ENCODE measurements at places on chromosomes 7 and 10.
A peak's percentile ranks its signal among the peaks of the same experiment; 100 is the strongest.

DNA sequence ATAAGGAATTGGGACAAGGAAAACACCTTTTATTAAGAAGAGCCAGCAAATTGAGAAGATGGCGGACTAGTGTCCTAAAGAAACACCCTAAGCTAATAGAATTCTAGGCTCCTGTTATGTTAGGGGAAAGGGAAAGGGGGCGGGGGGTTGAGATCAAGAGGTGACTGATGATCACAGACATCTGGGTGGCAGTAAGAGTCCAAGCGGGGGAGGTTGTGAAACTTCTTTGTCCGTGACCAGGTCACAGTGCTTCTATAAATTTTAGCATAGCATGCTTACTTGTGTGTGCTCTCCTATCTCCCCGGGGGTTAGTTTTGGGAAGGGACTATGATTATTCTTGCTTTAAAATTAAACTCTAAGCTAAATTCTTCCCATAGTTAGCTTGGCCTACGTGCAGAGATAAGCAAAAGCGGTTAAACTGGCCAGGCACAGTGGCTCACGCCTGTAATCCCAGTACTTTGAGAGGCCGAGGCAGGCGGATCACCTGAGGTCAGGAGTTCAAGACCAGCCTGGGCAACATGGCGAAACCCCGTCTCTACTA is 262.1 kb downstream of the SKIDA1 start:
- DNase-seq = no peak

GRCh38 chr7:112981966-112982365 is 104.7 kb downstream of the GPR85 start:
- DNase-seq = no peak

DNA sequence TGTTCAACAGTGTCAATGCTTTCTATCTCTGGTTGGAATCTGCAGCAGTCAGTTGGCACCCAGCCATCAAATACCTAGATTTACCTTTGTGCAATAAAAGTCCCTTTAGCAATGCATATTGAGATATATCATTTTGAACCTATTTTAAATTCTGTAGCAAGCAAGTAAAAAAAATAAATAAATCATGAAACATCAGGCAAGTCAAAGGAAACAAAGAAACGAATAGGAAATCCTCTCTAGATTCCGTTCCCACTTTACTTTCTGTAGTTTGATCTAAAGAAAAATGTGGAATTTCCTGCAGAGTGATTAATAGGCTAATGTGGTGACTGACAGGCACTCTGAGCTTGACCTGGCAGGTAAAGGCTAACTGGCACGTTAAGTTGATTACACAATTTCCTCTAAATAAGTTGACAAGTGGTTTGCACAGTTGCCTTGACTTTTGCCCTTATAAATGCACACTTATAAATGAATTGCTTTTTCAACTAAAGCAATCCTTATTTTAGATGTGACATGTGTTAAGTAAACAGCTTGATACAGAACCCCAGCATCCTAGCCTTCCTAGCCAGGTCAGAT is 208.1 kb upstream of the TCF7L2 start:
- no peak for DNase-seq

DNA sequence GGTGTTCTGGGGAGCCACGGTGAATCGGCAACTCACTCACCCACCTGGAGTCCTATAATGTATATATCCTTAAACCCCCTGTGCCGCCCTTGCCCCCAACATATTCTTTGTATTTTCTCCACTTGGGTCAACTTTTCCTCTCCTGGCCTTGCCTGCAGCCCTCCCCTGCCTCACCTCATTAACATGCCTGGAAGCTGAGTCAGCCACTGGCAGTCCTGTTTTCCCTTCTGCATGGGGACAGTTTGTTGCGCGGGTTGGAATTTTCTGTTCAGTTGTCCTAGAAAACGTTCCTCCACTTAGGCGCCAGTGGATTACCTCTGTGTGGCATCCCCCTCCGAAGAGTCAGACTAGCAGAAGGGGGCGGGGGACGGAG is 97.4 kb downstream of the C10orf105 start:
- no peak for DNase-seq

GRCh38 chr7:50477640-50478039 is 27.5 kb upstream of the FIGNL1 start:
- DNase-seq = no peak

DNA sequence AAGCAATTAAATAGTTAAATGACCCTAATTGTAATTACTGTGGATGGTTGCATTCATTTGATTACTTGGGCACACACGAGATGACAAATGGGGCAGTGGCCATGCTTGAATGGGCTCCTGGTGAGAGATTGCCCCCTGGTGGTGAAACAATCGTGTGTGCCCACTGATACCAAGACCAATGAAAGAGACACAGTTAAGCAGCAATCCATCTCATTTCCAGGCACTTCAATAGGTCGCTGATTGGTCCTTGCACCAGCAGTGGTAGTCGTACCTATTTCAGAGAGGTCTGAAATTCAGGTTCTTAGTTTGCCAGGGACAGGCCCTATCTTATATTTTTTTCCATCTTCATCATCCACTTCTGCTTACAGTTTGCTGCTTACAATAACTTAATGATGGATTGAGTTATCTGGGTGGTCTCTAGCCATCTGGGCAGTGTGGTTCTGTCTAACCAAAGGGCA is 8.3 kb downstream of the PCBD1 start:
- peak; percentile 44 for DNase-seq

DNA sequence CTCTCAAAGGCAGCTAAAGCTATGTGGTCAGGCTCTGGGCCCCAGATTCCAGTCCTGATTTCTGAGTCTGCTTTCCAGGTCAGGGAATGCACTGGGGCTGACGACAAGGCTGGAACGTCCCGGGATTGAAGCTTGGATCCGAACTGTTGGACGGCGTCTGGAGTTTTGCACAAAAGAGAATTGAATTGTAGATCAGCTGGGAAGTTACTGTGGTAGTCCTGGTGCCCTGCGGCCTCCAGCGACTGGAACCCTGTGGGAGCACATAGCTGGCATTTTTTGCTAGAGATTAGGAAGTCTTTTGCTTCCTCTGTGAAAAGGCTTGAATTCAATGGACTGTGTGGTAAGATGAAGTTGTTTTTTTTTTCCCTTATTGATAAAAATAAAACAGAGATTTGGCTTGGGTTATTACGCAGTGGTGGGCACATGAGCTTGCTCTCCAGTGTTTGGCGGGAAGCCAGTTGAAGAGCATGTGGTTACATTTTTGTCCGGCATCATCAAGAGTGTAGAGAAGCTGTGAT is at the start of gene HK1:
Gene HK1, plus strand, starts transcription at position 51 of the 518 bp plus-strand sequence.
- DNase-seq = no peak

DNA sequence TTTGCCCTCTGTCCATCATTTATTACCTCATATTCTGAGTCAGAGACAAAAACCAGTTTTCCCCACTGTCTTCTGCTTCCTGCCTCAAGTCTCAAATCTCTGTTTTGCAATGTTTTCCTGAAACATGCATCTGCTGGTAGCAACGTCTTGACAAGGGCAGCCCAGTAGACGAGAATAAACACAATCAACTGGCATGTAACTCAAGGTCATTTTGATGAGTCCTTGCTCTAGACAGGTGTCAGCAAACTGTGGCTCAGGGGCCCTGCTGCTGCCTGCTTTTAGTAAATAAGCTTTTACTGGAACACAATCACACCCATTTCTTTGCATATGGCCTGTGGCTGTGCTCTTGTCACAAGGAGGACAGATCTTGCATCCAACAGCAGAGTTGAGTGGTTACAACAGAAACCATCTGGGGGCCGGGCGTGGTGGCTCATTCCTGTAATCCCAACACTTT is 59.8 kb downstream of the ITIH5 start:
- DNase-seq = no peak

GRCh38 chr10:22338931-22339330 is 6.4 kb upstream of the SPAG6 start:
- no peak for DNase-seq

GRCh38 chr7:66905689-66906088 is 15.3 kb upstream of the TMEM248 start:
- DNase-seq = no peak

DNA sequence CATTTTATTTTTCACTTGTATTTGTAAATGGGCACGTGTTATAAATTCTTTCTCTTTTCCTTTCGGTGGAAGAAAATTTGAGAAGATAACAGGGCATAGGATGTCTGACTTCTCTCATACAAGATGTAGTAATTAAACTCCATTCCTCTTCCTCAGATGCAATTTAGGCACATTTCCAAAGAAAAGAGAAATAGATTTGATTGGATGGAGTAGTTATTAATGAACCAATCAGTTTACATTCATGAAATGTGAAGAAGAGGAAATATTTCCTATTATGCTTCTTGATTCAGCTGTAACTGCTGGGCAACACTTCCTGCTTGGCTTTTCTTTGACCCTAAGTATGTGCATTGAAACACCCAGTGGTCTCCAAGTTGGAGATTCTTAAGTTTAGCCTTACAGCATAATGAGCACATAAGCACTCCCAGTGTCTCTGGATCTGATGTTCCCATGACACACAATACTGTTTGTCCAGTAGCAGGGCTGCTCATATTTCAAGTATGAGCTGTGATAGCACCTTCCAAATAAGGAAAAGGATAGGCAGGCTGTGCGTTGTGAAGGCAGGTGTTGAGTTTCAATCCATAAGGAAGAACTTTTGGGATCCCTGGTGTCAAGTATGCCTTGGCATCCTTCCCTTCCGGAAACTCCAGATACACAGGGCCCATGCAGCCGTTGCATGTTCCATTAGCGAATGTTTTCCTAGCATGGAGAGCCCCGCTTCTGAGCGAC is 33.4 kb upstream of the COBL start:
- DNase-seq = no peak

DNA sequence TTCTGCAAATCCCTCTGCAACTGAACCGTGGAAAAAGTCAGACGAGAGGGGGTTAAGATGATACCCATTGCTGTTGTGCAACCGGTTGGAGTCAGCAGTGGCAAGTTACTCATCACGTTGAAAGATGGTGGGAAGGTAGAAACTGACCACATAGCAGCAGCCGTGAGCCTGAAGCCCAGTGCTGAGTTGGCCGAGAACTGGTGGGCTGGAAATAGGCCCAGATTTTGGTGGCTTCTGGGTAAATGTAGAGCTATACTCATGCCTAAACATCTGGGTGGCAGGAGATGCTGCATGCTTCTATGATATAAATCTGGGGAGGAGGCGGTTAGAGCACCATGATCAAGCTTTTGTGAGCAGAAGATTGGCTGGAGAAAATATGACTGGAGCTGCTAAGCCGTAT is 78.6 kb downstream of the ARL5B start:
- DNase-seq = no peak

DNA sequence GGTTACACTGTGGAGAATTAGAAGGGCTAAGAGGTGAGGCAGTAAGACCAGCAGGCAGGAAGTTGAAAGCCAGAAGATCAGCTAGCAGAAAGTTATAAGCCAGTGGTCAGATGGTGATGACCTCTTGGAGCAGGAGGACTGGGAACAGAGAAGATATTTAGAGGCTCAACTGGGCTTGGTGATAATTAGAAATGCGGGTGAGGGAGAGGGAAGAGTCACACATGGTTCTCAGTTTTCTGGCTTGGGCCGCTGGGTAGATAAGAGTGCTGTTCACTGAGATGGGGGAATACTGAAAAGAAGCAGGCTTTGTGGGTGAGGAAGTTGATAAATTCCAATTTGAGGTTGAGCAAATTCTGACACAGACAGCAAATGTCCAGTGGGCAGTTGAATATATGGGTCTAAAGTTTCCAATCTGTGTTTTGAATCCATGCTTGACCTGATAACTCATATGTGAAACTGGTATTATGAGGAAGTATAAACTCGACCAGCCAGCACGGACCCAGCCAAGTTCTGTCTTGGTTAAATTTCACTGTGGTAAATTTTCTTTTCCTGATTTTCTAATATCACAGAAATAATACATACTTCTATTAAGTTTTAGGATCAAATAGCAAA is 22.7 kb downstream of the LSMEM1 start:
- DNase-seq = no peak

DNA sequence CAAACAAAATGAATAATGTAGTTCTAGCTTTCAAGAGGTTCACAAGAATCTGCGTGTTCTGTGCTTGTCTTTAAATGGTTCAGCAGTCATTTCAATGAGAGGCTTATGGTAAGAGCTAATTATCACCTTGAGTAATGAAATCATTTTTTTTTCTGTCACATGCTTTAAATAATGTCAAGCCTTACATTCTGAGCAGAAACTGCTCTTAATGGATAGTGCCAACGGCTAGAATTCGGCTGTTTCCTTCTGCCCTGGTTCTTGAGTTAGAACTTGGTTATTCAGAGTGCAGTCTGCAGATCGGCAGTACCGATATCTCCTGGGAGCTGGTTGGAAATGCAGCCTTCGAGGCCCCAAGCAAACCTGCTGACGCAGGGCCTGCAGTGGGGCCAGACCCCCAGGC is 316.2 kb downstream of the CAMK1D start:
- no peak for DNase-seq

DNA sequence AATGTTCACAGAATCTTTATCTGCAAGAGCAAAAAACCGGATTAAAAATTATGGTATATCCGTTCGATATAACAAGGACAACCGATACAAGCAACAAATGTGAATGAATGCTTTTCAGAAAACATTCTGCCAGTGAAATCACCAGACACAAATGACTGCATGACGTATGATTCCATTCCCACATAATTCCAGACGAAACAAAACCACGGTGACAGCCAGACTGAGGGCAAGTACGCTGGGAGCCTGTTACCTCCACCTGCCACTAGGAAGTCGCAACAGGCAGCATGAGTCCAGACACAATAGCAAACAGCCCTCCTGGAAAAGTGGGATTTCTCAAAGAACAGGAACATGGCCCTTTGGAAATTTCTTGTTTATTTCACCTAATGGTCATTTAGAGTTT is 41.7 kb downstream of the MAD1L1 start:
- no peak for DNase-seq

- no peak for DNase-seq
Observed at GRCh38 chr10:82621680-82622079, 746.7 kb downstream of the NRG3 start.

DNA sequence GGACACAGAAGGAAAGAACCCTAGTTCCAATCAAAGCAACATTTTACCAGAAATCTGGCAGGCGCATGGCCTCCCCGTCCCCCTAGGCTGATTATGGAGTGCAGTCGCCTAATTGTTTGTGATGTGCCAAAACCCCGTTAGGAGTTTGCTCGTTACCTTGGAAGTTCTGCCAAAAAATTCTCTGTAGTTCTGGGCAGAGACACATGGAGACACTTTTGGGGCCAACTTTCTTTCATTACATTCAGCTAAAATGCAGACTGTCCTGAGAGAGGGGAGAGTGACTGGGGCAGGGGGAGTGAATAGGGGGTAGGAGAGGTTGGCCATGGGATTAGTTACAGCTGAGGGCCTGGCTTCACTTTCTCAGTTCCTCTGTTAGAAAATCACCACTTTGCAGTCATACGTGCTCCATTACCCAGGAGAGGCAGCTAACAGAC is 158.0 kb upstream of the NPVF start:
- no peak for DNase-seq

GRCh38 chr7:322111-322671 is 32.2 kb downstream of the FOXL3 start:
- peak; percentile 73 for DNase-seq

GRCh38 chr7:131897016-131897789 is 340.8 kb upstream of the PODXL start:
- no peak for DNase-seq

Data from right kidney (tissue), 9 donors.